ENCODE measurements at places on chromosomes 5 and 9.

GRCh38 chr9:78436873-78437272, 139.9 kb downstream of the PSAT1 start:
- DNase-seq: no peak

DNA sequence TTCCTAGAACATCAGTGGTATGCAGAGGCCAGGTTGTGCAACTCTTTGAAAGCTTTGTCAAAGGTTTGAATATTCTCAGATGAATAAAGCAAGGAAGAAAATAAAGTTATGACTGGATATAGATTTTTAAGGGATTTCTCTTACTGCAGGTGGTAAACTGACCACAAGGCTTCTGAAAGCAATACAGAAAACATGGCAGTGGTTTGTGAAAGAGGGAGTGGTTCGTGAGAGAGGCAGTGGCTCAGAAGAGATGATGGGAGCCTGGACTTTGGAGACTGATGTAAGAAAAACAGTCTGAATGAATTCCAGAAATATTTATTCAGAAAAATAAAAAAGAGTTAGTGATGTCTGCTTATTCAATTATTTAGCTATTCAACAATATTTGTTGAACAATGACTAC, 380.4 kb upstream of the CTNND2 start:
- DNase-seq: no peak

DNA sequence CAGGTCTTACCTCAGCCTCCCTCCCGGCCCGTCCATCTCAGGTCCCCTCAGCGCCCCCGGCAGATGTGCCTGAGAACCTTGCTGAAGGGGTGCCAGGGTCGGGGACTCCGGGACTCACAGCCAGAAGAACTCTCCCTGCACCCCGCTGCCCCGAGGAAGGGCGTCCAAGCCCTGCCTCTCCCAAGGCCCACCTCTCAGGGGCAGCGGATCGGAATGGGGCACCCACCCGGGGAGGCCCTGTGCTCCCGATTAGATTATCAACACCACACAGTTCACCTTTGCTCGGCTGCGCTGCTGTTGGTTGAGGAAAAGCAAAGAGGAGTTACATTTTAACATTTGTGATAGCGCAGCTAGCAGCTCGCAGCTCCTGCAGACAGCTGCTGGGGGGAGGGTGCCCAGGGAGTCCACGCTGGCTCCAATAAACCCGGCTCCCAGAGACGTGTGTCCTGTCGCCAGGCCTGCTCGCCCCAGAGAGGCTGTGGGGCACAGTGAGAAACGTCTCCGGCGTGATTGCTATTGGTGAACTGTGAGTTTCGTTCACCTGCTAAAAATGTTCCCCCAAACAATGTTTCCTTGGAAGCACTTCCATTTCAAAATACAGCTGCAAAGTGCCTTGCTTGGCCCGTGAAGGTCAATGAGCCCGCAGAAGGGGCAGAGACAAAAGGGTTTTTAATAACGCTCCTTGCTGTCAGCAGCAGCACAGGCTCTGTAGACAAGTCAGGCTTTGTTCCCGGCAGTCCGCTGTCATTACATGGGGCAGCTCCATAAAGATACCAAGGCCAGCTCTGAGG, 18.6 kb upstream of the SLC6A19 start:
- DNase-seq: no peak

GRCh38 chr9:90801973-90802322, 329 bp downstream of the SYK start:
- no peak for DNase-seq

DNA sequence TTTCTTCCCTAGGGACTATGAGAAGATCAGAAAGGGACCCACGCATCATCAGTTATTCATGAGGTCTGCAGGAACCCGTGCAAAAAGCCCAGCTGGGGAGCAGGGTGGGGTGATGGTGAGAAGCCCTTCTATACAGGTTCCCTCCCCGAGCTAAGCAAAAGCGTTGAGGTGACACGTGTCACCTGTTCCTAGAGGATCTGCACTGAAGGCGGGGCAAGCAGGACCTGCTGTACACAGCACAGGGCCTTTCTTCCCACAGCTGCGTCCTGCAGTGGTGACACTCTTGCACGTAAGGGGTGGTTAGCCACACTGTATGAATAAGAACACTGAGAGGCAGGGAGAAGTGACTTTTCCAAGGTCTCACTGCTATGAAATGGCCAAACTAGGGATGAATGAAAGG, 37.2 kb upstream of the SH3PXD2B start:
- DNase-seq: no peak

DNA sequence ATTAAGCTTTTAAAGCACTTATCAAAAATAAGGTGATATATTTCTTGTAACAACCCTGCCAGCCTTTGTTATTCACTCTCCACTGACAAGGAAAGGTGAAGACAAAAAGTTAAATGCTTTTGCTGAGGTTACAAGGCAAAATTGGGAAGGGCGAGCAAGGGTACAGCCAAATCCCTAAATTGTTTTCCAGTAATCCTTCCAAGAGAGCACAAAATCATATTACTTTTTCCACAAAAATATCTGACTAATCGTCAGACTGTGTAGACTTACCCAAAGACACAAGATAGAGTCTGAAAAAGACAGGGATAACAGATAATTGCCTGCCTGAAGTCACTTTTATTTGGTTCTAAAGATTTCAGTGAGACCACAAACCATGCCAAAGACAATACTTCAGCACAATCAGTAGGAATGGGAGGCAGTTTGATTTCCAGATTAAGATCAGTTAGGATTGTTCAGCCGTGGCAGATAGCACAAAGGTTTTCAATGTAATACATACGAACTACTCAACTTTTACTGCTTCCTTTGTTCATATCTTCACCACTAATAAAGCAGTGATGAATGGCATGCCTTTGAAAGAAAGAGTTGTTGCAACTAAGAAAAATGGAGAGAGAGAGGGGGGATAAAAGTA, 383.8 kb upstream of the TUSC1 start:
- DNase-seq: no peak

DNA sequence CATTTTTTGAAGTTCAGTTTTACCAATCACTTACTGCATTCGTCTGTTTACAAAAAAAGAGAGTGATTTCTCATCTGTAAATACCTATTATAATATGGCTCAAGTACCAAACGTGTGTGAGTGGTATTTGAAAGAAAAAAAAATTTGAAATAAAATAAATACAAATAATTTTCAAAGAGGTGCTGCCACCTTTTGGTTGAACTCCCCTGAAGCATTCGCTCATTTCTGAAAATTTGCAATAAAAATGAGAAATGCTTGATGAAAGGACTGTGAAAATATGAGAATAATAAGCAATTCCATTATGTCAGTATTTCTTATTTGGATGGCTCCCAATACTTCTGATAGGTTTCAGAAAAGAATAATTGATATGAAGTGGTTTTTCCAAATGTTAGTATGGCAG, 409.9 kb downstream of the CTNND2 start:
- no peak for DNase-seq

DNA sequence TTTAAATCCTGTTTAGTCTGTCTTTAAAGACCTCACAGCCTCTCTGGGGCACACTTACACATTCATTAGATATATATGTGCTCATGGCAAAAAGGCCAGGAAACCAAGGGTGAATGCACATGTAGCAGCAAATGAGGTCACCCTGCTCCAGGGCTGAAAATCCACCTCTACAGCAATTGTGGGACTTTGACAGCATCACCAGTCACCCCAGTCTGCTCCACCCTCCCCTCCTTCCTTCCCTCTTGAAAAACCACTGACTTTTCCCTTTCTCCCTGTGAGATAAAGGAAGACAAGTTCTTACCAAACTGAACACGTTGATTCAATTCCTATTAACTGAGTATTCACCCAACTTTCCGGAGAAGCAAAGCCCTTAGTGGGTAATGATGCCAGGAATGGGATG, 15.2 kb upstream of the SH3RF2 start:
- no peak for DNase-seq

DNA sequence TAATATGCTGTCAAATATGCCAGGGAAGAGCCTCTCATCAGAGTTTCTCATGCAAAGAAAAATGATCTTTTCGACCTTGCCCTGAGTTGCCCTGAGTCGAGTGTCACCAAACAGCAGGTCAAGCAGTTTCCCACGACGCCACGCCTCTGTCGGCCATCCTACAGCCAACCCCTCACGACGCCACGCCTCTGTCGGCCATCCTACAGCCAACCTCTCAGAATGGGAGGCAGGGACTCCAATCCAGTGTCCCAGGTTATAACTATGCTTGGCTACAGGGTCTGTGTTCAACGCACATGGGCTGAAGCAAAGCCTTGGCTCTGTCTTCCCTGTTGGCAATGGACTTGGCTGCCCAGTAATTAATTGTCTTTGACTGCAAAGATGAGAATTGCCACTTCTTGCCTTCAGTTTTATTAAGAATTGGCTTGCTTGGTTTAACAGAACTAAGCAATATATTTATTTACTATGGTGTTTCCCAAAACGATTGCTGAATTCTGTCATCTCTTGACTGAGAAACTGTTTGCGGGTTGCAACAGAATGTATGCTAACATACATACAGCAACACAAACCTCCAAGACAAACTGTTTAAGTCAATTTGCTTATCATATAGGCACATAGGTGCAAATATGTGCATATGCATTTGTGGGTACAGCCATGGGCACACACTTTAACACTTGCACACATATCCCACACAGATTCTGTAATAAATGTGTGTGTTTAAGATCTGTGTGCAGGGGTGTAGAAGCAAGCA, 352.9 kb downstream of the GLIS3 start:
- no peak for DNase-seq

DNA sequence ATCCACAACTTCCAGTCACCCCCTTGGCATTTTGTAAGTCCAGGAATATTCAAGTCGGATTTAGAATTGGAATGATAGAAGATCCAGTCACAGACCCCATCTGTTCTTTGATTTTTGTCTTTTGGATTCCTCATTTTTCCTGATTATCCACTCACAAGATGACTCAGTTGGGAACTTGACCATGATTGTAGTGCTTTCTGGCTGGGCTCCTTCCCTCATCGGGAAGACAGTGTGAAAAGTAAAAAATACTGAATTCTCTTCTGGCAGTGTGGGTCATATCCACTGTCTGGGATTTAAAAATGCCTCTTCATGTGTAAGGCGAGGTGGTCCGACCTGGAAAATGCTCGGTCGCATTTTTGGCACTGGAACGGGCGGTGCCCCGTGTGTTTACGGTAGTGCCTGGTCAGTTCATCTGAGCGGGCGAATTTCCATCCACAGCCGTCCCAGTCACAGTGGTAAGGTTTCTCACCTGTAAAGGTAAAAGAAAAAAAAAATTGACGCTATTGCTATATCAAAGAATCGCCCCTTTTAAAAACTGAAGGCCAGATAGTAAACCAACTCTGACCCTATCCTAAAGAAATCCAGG, 4.0 kb downstream of the KLF4 start:
- no peak for DNase-seq

DNA sequence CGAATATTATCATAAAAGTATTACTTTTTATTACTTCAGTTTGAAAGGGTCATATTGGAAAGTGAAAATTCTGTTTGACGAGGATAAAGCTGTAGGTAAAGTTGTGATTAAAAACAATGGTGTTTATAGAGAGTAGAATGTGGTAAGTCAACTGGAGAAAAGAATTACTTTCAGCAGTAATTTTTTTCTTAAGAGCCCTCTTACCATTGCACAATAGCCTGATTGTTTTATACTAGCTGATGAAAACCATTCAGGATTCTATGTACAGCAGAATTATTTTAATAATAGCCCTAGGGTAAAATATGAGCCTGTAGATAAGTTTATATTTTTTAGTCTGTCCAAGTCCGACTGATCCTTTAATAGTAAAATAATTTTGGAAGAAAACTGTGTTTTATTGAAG, 16.6 kb downstream of the CDC42SE2 start:
- no peak for DNase-seq

DNA sequence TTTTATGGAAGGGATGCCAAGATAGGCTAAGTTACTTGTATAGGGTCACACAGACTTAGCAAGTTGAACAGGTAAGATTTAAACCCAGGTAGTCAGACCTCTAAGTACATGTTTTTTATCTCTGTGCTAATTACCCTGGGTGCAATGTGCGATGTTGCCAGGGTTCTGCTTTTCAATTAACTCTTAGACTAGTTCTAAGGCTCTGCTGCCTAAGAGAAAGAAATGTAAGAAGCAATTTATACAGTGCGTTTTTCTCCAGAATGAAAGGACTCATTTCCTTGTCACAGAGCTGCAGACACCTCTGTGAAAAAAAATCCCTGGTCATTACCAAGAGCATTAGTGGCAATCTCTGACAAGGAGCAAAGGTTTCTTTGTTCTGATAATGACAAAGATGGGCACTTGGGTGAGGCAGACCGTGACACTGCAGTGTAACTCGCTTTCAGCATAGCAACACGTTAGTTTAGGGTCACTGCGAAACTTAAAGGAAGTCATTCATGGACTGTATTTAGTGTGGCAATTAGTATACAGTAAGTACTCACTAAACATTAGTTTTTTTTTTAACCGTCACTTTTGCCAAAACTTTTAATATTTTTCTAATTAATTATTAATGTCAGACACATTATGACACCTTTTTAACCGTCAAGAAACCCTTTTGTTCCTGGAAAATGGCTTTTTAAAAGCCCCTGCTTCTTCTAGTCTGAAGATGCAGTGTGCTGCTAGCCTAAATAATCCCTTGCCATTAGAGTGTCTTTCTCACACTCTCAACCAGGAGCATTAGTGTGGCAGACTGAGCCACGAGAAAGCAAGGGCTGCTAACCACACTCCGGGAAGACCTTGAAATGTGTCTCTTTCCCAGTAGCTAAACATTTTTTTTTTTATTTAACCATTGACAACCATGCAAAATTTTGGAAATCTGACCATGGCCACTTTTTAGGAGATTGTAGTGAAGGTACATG, 520.0 kb upstream of the C9orf72 start:
- DNase-seq: no peak

DNA sequence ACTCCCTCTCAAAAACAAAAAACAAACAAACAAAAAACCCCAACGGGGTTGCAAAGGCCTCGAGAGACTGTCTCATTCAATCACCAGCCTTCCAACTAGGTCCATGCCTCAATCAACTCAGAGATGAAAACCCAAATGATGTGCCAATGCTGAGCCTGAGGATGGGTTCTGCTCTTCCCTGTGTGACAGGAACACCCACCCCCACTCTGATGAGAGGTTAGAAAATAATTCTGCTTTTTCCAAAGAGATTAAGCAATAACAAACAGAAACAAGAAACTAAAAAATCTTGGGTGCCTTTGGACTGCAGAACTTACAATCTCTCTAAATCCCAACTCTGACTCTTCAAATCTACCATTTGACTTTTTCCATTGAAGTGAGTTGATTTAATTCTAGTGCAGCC, 25.5 kb upstream of the FBP1 start:
- DNase-seq: no peak

DNA sequence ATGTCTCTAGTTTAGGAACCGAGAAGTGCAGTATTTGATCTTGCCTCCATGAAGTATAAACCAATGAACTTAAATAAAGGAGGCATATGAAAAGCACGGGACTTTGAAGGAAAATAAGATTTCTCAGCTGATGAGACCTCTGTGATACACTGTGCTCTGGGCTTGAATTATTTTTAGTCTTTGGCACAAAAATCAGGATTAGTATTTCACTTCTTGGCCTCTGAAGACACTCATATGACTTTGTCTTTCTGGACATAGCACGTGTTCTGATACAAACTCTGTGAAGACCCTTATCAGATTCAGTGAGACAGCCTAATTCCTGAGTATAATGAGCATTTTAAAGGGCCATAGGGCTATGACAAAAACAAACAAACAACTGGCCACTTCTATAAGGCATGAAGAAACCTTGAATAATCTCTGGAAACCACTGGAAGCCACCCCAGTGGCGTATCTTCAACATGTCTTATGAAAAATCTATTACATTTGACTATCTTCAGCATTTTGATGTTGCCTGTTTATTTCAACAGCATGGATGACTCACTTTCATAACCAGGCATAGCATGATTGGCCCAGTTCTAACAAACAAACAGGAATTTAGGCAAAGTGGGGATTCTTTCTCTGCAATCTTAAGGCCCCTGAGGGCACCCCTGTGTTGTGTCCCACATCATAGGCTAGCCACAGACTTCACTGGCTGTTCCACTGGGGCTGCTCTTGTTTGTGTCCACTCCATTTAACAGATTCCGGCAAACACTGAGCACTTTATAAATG, 90.3 kb upstream of the ZNF462 start:
- no peak for DNase-seq

Measured in GDM1 (cell line).